HepG2 (cell line): ENCODE measurements at places on chromosomes 7 and 10. TPM values are rescaled to one million over a fixed set of nuclear protein-coding genes. Genes with fewer than 3 reads are reported as not detected.

RBP3 gene
- total RNA-seq: not detected in 2 replicates

DNA sequence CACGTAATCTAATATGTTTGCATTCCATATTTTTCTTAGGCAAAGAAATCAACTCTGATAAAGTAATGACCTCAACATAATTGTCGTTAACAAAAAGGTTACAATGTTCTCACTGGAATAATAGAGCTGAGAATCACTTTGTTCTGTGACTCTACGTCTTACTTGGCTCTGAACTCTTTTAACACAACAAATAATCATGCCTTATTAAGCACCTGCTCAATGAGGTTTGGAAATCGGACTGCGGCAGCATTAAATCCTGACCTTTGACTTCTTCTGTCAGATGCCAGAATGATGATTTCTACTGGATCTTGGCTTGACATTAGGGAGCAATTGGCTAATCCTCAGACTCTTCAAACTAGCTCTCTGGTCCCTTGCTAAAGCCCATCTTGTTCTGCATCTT is 233.6 kb downstream of the SEMA3D start:
- no peak for DNase-seq

- no peak for DNase-seq
Measured at GRCh38 chr7:116601426-116601825, 70.6 kb upstream of the MET start.

DNA sequence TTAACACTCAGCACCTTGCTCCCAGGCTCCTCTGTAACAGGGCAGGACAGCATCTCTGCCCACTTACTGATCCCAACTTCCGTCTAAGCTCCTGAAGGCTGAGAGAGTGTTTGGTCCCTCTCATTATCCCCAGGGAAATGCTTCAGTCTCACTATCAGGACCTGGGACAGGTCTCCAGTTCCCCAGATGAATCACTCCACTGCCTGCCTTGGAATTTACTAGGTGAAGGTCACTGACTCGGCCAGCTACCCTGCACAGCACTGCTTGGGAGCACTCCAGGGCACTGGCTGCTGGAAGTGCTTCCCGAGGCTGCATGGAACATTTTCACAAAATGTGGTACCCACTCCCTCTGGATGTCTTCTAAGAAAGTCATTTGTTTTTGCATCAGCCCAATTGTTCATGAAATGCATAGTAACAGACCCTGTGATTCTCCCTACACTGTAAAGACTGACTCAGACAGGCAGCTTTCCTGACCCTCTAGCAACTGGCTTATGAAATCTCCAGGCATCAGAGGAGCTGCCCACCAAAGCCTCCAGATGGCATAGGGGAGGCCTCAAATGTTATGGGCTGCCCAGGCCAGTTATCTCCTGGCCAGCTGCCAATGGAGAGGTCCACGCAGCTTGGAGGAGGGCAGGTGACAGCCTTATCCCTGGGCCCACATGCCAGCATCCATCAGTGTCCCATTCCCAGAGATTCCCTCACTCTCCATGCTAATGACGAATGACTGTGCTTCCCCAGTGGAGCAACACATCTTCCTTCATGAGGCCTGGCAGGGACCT is 89.1 kb downstream of the GFRA1 start:
- DNase-seq: no peak

GJC3 gene
- 0.66 and 0.75 TPM in 2 replicates for total RNA-seq

HOXA10 gene
- not detected in 2 replicates for total RNA-seq

GRID2IP gene
- total RNA-seq: not detected in 2 replicates

PNLIPRP1 gene
- not detected in 2 replicates for total RNA-seq

- no peak for DNase-seq
Measured at GRCh38 chr7:40542982-40543741, 408.4 kb downstream of the SUGCT start.

LAMTOR4 gene
- total RNA-seq: 115 and 120 TPM in 2 replicates

GRCh38 chr7:116231949-116232348 is 21.6 kb downstream of the TES start:
- DNase-seq: peak; percentile 49

C7orf57 gene
- total RNA-seq: not detected in 2 replicates

DNA sequence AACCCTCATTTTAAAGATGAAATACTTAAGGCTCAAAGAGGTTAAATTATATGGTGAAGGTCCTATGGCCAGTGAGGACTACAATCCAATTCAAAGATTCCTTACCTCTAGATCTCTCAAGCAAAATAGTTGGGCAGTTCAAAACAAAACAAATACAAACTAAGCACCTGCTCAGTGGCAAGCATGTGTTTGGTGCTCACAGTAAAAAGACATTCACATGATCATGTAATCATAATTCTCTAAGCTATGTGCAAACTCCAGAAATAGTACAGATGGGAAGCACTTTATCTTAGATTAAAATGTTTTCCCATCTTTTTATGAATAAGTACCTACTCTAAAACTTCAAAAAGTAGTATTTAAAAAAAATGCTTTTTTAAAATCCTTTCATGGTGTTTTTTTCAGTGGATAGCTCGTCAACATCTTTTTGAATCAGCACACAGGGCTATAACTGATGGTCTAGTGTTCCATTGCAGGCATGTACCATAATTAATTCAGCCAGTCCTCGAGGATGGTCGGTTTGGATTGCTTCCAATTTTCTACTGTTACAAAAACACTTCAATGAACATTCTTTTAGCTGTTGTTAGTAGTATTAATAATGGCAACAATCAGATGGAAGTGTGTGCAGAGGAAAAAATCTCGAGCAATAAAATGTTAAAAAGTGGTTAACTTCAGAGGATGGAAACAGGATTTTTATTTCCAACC is 58.4 kb downstream of the CHCHD3 start:
- DNase-seq: no peak

PTPN20 gene
- total RNA-seq: not detected in 2 replicates

- DNase-seq: no peak
Measured at GRCh38 chr10:118832241-118832651, 77.5 kb upstream of the CACUL1 start.

GCK gene
- total RNA-seq: not detected in 2 replicates

- no peak for DNase-seq
Measured at GRCh38 chr10:110773693-110774068, 98.0 kb upstream of the PDCD4 start.

DNA sequence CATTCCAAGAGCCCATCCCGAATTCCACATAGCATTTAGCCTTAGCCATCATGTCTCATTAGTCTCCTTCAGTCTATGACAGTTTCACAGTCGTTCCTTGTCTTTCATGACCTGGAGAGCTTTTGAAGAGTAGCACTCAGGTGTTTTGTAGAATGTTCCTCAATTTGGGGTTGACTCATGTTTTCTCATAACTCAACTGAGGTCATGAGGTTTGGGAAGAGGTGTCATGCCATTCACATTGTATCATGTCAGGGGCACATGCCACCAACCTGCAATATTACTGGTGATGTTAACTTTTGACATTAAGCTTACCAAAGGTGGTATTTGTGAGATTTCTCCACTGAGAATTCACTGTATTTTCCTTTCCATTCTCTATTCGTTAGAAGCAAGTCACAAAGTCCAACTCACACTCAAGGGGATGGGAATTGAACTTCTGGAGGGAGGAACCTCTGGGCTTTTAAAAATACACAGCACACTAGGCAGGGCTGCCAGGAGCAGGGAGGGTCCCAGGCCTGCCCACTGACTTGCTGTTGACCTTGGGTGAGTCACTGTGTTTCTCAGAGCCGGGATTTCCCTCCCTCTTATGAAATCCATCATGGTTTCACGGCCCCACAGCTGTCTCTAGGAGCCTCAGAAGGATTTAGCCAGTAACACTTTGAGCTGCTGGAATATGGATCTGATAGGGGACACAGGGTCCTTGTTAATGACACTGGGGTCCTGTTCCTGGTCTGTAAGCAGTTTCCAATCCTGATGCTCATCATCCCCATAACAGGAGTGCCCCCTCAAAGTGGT is 74.4 kb upstream of the TCF7L2 start:
- peak; percentile 47 for DNase-seq

GHRHR gene
- not detected in 2 replicates for total RNA-seq

PAPOLB gene
- total RNA-seq: not detected in 2 replicates

DNA sequence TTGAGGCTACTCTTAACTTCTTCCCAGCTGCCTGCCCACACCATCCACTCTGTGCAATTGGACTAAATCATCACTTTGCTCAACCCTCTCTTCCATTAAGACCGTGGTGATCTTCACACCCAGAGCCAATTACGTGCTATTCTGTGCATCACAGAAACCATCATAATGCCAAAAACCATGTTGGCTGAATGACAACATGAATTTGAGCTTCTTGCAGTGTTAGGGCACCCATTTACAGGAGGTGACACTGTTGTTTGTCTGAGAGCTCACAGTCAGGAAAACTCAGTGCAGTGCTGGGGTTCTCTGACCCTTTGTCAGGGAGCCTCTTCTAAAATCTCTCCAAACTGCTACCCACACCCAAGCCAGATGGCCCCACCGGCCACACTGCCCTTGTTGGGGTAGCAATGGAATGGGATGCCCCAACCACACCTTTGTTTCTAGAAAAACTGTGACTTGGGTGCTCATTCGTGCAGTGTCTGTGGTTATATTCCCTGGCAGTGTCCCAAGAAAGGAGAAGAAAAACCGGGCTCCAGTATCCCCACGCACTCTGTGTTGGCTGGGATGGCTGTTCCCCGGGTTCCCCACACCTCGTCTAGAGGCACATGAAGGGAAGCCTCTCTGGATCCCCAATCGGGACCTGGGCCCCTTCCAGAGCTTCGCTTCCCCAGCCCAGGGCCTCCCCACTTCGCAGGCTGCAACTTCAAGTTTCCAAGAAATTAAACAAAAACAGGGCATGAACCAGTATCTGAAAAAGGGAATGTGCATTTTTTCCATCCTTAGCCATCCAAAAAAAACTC is 2.0 kb upstream of the TNS3 start:
- no peak for DNase-seq

DNA sequence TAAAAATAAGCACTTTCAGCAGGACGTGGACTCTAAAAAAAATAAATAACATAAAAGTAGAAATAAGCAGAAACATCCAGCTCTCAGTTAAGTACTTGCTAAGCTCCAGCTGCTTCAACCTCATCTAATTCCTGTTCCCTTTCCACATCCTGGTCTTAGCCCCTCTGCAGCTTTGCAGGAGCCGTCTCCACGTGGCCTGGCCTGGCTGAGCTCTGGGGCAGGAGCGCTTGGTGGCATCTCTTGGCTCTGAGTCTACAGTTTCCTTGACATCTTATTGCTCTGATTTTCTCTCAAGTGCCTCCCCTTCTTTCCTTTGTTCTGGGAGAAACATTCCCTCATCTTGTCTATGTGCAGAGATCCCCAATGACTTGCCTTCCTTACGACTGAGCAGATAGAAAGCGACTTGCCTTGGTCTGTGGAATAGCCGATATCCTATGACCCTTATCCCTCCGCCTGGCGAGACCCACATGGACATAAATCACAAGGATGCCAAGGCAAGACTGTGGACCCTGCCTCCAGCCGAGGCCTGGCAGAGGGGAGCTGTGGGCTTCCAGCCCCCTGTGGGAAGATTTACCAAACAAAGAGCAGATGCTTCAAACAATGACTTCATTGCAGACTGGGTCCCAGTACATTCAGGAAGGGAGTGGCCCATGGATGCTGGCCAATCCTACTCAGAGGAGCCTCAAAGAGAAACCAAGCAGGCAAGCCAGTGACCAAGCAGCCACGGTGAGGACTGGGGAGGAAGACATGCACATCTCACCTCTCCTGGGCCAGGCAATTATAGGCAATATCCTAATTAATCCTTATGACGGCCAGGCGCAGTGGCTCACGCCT is 61.9 kb downstream of the SPOCK2 start:
- DNase-seq: no peak

GRCh38 chr7:26930201-26930600 is 65.8 kb upstream of the SKAP2 start:
- no peak for DNase-seq

DNA sequence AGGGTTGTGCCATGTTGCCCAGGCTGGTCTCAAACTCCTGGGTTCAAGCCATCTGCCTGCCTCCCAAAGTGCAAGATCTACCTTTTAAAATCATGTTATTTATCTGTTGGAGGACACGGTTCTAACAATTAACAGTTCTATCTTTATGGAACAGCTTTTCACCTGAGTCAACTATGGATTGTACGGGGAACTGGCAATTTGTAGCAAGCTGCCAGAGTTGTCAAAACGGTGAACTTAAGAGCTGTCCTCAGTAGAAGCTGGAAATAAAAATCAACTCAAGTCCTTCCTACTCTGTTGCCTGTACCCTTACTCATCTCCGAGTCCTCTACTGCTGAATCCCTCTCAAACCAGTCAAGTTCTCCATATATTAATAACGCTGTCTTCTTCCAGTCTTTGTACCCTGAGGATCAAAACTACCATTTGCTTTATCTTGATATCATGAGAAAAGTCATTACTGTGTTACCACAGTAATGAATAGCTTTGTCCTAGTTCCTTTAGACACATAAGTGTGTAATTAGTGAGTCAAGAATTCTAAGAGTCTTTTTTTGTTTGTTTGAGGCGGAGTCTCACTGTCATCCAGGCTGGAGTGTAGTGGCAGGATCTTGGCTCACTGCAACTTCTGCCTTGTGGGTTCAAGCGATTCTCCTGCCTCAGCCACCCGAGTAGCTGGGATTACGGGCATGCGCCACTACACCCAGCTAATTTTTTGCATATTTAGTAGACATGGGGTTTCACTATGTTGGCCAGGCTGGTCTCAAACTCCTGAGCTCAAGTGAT is 28.2 kb downstream of the HBP1 start:
- no peak for DNase-seq

COL1A2 gene
- total RNA-seq: not detected in 2 replicates

GRCh38 chr7:107708956-107709355 is 35.0 kb upstream of the CBLL1 start:
- DNase-seq: no peak

DNA sequence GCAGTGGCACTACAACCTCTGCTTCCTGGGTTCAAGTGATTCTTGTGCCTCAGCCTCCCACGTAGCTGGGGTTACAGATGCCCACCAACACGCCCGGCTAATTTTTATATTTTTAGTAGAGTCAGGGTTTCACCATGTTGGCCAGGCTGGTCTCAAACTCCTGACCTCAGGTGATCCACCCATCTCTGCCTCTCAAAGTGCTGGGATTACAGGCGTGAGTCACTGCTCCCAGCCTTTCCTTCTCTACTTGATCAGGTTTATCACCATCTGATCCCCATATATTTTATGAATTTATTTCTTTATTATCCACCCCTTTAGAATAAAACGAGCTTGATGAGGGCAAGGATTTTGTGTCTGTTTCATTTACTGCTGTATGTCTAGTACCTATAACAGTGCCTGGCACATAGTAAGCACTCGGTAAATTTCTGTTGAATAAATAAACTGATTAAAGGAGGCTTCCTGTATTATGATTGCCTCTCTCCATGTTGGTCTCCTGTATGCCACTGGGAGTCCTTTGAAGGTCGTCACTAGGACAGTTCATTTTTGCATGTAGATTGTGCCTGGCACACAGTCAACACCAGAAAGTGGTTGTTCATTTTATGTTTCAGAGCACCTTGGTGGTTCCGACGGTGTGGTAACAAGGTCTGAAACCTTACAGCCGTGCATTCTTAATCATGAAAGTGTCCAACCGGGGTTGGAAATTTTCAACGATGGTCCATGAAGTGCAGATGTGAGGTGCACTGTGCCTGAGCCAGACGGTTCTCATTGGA is 9.6 kb upstream of the EIF3A start:
- DNase-seq: no peak

HGF gene
- not detected in 2 replicates for total RNA-seq

KIAA1217 gene
- total RNA-seq: 9.8 and 10.9 TPM in 2 replicates

DNA sequence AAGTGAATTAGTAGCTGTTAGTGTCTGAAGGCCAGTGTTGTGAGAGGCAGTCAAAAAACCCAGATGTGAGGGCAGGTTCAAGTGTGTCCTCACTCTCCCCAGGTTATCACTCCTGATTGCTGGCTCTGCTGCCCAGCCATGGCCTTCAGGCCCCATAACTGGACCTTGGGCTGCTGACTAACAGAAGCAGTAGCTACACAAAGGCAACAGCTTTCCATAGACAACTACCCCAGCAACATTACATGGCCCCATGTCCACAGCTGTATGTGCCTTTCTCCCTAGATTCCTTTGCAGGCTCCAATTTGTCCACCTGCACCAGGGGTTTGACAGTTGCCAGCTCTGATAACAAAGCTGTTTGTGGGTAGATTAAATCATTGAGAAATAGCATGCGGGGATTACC is 297.8 kb downstream of the ARL4A start:
- peak; percentile 22 for DNase-seq
